ENCODE measurements at places on chromosomes 2 and 18. TPM values are rescaled to one million over a fixed set of nuclear protein-coding genes. Genes with fewer than 3 reads are reported as not detected.

The ABCG8 gene
- not detected for total RNA-seq

The SCN7A gene
- 0.01 TPM for total RNA-seq

The CENPA gene
- 57.9 TPM for total RNA-seq

The AP1S3 gene
- 34.1 TPM for total RNA-seq

The DES gene
- 0.06 TPM for total RNA-seq

The CIDEA gene
- not detected for total RNA-seq

The ANKRD30BL gene
- total RNA-seq = not detected

The ARHGAP25 gene
- 0.19 TPM for total RNA-seq

The CCDC85A gene
- 0.20 TPM for total RNA-seq

The OXER1 gene
- total RNA-seq = not detected

The PDE1A gene
- 0.16 TPM for total RNA-seq

The GREB1 gene
- 2.8 TPM for total RNA-seq

The FKBP7 gene
- total RNA-seq = 13.5 TPM

The LMAN2L gene
- 23.0 TPM for total RNA-seq

The GRB14 gene
- 6.5 TPM for total RNA-seq

The TLX2 gene
- total RNA-seq = 0.44 TPM

The CPO gene
- not detected for total RNA-seq

The GNLY gene
- not detected for total RNA-seq

The CNRIP1 gene
- total RNA-seq = 1.9 TPM

The REG3G gene
- total RNA-seq = not detected

The PSD4 gene
- total RNA-seq = 8.3 TPM

The SGO2 gene
- total RNA-seq = 13.6 TPM

The GPBAR1 gene
- 0.15 TPM for total RNA-seq

The IL1F10 gene
- not detected for total RNA-seq

The SCYGR4 gene
- total RNA-seq = not detected

The BCL11A gene
- 0.20 TPM for total RNA-seq

The FOXD4L1 gene
- total RNA-seq = 0.40 TPM

The CRYGD gene
- not detected for total RNA-seq

The FABP1 gene
- total RNA-seq = not detected

The GCKR gene
- 0.30 TPM for total RNA-seq

The ASIC4 gene
- total RNA-seq = not detected

The GPR45 gene
- not detected for total RNA-seq

The RGPD8 gene
- 2.5 TPM for total RNA-seq

All from A549 treated with CORT108297 at 1 μM for 4 hours (cell line).